ENCODE measurements at places on chromosomes 4 and X.
A peak's percentile ranks its signal among the peaks of the same experiment; 100 is the strongest.

GRCh38 chr4:171813526-171814250, 484 bp downstream of the GALNTL6 start:
- peak; percentile 39 for DNase-seq

DNA sequence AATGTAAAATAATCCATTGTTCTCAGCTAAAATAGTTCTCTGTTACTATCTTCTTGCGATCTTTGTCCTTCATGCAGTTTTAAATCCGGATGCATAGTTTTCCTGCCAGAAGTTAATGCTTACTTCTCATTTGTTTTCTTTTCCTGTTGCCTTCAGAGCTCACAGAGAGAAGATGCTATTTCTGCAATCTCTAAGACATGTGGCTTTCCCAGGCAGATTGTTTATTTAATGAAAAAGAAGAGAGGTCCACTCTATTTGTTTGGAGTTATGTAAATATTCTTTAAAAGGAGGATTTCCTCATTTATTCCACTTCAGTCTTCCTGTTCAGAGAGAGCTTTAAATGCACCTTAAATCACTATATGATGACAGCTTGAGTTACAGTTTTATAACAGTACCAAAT, 39.3 kb upstream of the HPGD start:
- DNase-seq: no peak

DNA sequence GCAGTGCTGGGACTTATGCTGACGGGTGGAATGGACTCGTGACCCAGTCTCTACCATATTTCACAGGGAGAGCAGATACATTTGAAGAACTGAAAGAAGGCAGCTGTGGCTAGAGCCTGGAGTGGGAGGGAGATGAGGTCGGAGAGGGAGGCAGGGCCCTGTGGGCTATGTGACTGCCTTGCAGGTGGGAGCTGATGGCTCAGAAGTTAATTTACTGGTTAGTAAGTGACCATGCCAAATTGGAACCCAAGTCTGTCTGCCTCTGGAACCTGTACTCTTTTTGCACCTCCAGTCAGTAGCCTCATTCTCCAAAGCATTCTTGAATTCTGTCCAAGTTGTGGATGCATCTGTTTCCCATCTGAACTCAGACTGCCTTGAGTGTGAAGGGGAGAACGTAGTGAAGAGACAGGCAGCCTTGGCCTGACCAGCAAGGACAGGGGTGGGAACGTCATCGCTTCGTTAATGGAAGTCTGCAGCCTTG, 92.3 kb downstream of the REPS2 start:
- DNase-seq: no peak

- no peak for DNase-seq
Measured at GRCh38 chrX:9961750-9962149, 5.4 kb upstream of the CLDN34 start.

- DNase-seq: no peak
Measured at GRCh38 chr4:61872983-61873382, 672.9 kb downstream of the ADGRL3 start.

DNA sequence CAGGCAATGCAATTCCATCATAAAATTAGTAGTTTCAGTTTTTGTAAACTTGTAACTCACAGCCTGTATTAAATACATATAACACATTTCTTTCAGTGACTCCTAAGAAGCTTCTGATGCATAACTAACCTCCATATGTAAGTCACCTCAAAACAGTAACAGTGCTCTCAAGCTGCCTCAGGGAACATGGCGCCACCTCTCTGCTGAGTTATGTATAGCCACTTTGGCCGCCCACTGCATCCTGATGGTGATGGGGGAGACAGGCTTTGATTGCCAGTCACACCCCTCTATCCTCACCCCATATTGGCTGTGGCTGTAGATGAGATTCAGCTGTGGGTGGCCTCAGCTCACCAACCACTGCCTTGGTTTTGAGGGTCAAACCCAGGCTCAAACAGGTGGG, 54.3 kb downstream of the LRBA start:
- no peak for DNase-seq

- no peak for DNase-seq
Measured at GRCh38 chr4:169774466-169775445, 17.0 kb upstream of the HPF1 start.

DNA sequence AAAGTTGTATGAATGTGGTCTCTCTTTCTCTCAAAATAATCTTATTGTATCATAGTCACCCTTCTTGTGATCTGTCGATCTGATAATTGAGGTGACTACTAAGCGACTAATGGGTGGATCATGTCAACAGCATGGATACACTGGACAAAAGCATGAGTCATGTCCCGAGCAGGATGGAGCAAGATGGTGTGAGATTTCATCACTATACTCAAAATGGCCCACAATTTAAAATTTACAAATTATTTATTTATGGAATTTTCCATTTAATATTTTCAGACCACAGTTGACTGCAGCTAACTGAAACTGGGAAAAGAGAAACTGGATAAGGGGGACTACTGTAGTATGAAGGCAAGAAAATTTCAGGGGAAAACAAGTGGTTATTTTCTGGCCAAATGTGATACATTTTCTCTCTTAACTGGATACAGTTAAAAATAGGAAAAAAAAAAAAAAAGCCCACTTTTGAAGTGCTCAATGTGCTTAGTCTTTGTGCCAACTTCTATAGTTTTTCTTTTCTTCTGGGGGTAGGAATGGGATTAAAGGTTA, 25.3 kb downstream of the FAM241A start:
- no peak for DNase-seq

DNA sequence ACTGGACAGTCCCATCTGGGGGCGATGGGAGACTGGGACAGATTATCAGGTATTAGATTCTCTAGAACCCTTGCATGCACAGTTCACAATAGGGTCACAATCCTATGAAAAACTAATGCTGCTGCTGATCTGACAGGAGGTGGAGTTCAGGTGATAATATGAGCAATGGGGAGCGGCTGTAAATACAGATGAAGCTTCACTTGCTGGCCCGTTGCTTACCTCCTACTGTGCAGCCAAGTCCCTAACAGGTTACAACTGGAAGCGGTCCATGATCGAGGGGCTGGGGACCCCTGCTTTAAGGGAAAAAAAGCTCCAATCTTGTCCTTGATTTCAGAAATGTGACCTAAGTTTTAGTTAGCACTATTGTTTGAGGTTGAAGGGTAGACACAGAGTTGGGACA, 175.2 kb downstream of the ZNF330 start:
- DNase-seq: no peak

- no peak for DNase-seq
Measured at GRCh38 chrX:32045149-32045548, 973.3 kb upstream of the FTHL17 start.

DNA sequence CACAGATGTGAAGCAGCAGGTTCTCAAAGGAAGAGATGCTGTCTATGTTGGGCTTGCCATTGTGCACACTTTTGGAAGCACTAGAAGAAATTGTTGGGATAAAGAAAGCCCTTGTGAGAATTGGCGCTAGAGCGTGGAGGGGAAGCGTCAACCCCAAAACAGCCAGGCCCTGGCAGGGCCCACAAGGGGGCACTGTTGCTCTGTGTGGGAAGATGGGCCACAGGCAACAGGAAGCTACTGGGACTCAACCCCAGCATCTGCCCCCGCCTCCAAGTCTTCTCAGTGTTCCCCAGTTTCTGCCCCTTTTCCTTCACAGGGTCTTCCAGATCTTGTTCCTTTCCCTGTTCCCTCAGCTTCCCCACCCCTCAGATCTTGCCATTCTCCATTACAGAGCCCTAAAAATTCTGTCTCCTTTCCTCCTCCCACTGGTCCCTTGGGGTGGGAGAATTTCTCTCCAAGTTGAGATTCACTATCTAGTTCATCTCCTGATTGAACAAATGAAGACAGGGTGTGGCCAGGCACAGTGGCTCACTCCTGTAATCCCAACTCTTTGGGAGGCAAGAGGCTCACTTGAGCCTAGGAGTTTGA, 85.5 kb downstream of the STARD8 start:
- no peak for DNase-seq

GRCh38 chr4:8322794-8323704, 53.5 kb downstream of the HTRA3 start:
- DNase-seq: peak; percentile 18

DNA sequence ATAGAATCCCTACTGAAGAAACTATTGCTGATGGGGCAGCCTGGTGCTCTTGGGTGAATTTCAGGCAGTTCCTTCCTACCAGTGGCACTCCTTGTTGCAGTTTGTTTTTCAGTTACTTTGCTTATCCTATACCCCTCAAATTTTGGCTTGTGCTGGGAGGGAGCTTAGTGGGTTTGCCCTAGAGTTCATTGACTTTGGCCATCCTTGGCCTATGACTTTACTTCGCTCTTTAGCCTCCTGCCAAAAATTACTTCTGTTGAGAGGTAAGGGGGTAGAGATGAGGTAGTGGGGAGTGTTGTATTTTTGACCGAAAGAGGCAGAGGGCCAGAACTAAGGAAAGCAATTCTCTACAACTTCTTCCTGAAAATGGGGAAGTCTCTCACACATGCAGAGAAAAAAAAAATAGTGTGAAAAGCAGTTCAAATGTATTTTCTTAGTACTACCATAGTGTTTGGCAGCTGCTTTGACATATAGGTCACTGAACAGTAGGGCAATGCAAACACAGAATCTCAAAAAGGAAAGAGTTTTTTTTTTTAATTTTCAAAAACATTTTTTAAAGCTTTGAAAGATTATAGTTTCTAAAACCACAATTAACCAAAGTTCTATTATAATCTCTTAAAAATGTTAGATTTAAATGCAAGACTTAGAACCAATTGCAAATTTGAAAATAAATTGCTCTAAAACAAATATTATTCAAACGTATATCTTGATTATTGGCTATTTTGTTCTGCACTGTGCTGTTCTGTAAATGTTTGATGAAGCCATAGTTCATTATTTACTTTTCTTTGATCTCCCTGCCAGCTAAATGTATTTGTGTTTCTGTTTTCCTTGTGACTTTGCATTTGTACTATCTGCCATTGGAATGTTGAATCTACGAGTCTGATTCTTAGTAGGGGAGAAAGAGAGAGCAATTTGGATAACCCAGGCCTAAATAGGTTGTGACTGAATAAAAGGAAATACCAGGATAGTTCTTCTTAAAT, 73.6 kb downstream of the DCK start:
- no peak for DNase-seq

GRCh38 chr4:106806158-106806797, 229.8 kb downstream of the DKK2 start:
- no peak for DNase-seq

- DNase-seq: no peak
Measured at GRCh38 chr4:9988363-9988749, 32.9 kb downstream of the SLC2A9 start.

- no peak for DNase-seq
Measured at GRCh38 chr4:121784975-121785374, 16.1 kb upstream of the EXOSC9 start.

DNA sequence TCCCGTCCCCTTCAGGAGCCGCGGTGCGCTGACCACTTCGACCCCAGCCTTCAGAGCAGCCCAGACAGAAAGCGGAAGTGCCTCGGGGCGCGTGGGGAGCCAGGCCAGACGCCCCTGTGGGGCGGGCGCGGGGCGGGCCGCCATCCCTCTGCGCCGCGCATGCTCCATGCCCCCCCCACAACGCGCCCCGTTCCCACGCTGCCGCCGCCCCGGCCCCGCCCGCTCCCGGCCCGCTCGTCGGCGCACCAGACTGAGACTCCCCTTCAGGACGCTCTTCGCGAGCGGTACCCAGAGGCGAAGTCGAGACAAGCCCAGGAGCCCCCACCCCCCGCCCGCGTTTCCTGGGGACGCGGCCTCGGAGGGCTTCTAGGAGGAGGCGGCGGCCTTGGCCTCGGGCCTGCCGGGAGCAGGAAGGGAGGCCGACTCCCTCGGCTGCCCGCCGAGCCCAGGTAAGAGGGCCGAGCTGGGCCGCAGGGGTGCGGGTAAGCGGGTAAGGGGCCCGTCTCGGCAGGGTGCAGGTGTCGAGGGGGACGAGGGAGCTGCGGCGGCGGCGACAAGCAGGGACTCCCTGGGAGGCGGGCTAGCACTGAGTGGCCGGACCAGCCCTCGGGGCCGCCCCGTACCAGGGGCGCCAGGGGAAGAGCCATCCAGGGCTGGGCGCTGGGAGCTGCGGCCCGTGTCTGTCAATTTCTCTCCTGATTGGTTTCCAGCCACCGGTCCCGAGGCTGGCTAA, at the start of gene ZFP92:
TSS of gene ZFP92 (plus strand) at position 218 of the 733 bp plus-strand sequence. CDS start 6,851 bp downstream, outside the sequence.
- no peak for DNase-seq

DNA sequence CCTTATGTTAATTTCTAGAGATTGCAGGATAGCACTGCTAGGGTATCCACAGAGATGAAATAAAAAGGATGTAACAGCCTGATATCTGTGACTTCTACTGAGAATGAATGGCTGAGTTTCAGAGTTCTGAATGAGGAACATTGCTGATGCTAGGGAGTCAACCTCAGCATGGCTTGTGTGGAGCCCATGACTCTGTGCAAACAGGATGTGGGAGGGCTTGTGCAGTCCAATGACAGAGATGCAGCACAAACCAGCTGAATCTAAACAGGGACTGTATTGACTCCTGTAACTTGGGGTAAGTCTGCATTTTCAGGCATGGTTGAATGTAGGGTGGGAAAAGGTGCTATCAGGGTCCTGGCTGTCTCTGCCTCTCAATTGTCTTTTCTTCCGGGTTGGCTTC, 5.3 kb upstream of the RASL11B start:
- no peak for DNase-seq

DNA sequence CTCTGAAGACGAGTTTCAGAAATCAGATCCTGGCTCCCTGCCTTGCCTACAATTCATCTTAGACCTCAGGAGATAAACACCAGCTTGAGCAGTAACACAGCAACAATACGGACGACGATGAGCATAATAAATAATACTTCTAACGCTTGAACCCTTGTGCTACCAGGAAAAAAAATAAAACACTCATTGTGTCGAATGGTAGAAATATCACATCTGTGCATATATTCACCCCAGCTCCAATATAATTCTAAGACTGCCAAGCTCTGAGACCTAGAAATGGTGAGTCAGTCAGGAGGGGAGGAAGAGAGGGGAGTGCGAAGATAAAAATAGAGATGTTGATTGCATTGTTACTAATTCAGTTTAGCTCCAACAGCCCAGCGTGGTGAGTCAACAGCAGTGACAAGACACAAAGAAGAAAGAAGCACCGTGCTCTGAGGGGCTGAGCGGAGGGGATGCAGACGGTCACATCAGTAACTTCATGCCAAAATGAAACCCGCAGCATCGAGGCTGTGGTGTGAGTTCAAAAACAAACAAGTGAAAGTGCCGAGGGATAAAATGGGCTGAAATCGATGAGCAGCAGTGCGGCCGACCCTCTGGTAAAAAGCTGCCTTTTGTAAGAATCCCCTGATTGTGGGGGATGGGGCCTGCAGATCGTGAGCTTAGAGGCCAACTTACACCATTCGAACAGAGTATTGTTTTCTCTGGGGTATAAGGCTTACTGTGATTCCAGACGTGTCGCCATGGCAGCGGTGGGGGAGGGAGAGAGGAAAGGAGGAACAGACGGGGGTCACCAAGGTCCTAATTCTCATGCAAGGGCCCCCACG, 150.4 kb downstream of the MGST2 start:
- peak; percentile 51 for DNase-seq

- DNase-seq: no peak
Measured at GRCh38 chr4:24434241-24434640, 150.1 kb downstream of the DHX15 start.

- no peak for DNase-seq
Measured at GRCh38 chr4:76823495-76823894, 74.4 kb downstream of the SOWAHB start.

- DNase-seq: no peak
Measured at GRCh38 chr4:145302725-145303124, 122.3 kb upstream of the OTUD4 start.

All from dorsolateral prefrontal cortex (tissue), 122 donors.